ENCODE measurements at places on chromosomes 11 and 22.

GRCh38 chr11:130308059-130308458, 6.7 kb downstream of the ZBTB44 start:
- DNase-seq = no peak

GRCh38 chr11:69640995-69641581, at the start of gene CCND1:
TSS of gene CCND1 (plus strand) at chr11:69641156. CDS start at chr11:69641314, 158 bp downstream.
- no peak for DNase-seq

GRCh38 chr11:128069665-128070064, 517.7 kb downstream of the ETS1 start:
- DNase-seq = no peak

DNA sequence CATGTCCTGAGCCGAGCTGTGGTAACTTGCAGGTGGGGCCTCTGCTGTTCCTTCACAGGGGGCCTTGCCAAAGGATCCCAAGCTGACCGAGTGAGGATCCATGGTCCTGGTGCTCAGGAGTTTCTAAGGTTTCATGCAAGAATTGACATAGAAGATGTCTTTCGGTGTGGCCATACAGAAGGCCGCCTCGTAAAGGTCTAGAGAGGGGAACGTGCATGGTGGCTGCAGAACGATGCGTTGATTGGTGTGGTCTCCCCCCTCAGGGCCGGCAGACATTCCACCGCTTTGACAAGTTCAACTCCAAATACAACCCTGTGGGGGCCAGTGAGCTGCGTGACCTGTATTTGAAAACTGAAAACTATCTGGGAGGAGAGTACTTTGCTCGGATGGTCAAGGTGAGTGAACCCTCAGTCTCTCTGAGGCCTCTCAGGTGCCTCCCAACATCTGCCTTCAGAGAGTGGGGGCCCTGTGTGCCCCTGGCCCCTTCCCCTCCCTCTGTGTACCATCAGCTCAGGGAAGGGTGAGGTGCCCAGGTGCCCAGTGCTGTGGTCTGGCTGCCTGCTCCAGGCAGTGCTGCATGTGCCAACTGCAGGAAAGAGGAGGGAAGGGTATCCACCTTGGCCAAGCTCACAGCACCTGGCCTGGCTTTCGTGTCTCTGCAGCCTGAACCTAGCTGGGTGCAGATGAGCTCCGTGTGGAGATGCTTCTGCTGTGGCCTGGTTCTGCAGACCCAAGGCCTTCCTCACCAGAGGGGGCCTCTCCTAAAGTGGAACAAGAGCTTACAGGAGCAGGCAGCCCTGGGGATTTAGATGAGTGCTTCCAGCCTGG, 39.8 kb downstream of the AMPD3 start:
- DNase-seq = no peak

GRCh38 chr11:134126217-134126822, 57.4 kb downstream of the JAM3 start:
- no peak for DNase-seq

- DNase-seq = no peak
Measured at GRCh38 chr11:95706974-95707387, 82.6 kb downstream of the FAM76B start.
